Tibial artery (tissue), 4 donors: ENCODE measurements at places on chromosomes 1 and 21.

DNA sequence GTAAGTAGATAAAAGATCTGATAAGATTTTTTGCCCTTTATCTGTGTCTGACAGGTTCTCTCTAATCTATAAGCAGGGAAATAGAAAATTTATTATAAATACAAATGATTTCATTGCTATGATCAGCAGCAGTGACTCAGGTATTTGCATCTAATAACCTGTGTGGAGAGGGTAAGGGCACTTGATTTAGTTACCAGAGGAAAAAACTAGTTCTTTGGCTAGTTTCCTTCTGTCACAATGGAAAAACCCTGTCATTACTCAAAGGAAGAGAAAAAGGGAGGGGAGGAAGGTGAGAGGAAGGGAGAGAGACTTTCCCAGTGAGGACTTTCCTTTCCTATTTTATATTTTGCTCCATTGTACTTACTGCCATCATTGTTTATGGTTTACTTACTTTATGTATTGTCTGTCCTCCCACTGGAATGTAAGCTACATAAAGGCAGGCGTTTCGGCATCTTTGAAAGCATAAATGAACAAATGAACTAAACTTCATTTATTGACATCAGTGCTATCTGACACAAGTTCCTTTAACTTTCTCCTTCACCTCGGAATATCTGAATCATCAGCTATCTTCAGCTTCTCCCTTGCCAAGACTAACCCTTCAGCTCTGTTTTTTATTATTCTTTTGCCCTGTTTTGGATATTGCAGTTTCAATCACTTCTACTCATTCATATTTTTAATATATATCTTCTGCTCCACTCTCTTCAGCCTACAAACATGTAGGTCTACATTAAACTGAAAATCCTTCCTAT, 34.9 kb downstream of the WDR3 start:
- DNase-seq, result no peak

DNA sequence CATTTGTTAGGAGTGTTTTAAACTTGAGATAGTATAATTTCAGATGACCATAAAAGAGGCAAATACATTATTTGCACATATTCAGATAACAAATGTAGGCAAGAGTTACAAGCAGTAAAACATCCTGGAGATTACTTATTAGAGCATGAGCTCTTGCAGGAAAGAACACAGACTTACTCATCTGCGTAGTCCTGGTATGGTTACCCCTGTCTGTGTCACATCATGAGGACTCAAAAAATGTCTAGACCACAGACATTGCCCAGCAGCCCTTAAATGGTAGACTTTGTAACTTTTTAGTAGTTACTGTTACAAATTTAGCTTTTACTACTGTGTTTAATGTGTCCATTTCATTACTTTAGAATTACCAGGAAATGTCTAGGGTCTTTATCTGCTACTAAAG, 12.8 kb downstream of the CACHD1 start:
- no peak for DNase-seq

DNA sequence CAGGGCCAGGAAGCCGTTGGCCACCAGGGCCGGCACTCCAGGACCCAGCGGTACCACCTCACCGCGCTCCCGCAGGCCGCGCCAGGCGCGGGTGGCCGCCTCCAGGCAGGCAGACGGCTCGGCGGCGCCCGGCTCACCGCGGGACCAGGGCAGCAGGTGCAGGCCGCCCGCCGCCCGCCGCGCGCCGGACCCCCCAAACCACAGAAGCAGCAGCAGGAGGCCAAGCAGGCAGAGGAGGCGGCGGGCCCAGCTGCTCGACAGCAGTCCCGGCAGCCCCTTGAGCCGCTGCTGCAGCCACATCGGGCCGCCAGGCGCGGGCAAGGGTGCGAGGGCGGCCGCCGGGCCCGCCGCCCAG, 312 bp downstream of the KIAA2013 start:
- no peak for DNase-seq

GRCh38 chr1:160129046-160129445, 13.5 kb downstream of the ATP1A2 start:
- no peak for DNase-seq
